ENCODE measurements at places on chromosomes 16 and 17.

GRCh38 chr16:68436581-68436980, 11.7 kb downstream of the SMPD3 start:
- peaks cover 16% of the 10 kb centered on the region for H3K4me1 ChIP-seq
- peaks cover 29% of the 10 kb centered on the region for H3K27me3 ChIP-seq
- no peak overlapping the region for H3K27ac ChIP-seq
- H3K4me3 ChIP-seq = no peak overlapping the region
- no peak for DNase-seq
- no peaks in the 10 kb centered on the region for H3K36me3 ChIP-seq

DNA sequence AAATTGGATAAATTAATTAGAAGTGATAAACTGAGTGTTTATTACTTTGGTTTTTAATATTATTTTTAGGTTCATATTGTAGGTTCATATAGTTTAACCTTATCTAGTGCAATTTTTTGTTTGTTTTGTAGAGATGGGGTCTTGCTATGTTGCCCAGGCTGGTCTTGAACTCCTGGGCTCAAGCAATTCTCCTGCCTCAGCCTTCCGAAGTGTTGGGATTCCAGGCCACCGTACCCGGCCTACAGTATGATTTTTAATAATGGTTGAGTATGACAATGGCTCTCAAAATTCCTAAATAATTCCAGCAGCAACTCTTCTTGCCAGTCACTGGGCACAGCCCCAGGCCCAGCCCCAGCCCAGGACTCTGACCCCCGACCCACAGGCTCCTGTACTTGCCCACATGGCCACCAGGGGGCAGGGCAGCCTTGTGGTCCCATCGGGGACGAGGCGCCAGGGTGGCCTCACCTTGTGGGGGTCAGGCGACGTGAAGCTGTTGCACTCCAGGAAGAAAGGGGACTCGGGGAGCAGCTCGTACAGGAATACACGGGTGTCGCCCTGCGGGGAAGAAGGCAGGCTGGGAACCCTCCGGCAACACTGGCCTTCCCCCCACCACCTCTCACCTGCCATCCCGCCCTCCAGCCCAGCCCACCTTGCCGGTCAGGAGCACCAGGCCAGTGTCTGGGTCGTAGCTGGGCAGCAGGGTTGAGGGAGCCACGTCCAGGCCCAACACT, 7.9 kb upstream of the PAM16 start:
- H3K27ac ChIP-seq = peak overlapping the region; percentile 82
- H3K4me1 ChIP-seq = no peaks in the 10 kb centered on the region
- no peaks in the 10 kb centered on the region for H3K27me3 ChIP-seq
- H3K4me3 ChIP-seq = no peak overlapping the region
- peaks cover 30% of the 10 kb centered on the region for H3K36me3 ChIP-seq

- no peak overlapping the region for H3K4me3 ChIP-seq
- H3K36me3 ChIP-seq = no peaks in the 10 kb centered on the region
- DNase-seq = no peak
- no peaks in the 10 kb centered on the region for H3K27me3 ChIP-seq
- H3K27ac ChIP-seq = no peak overlapping the region
These were observed 5.5 kb downstream of the C16orf96 start for GRCh38 chr16:4561596-4561995.

DNA sequence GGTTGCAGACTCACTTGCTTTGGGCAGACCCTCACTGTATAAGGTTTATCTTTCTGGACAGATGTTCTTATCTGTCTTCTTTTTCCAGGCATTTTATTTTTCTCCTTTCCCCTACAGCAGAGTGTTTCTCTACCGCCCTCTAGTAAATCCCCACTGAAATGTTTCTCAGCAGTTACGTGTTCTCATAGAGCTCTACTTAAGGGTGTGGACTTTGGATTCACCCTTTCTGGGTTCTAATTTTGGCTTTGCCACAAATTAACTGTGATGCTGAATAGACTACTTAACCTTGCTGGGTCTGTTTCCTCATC, 2.0 kb downstream of the ADAT1 start:
- no peaks in the 10 kb centered on the region for H3K27me3 ChIP-seq
- H3K4me1 ChIP-seq = peaks cover 57% of the 10 kb centered on the region
- H3K36me3 ChIP-seq = peaks cover 50% of the 10 kb centered on the region
- H3K27ac ChIP-seq = peak overlapping the region; percentile 99
- peak overlapping the region; percentile 91 for H3K4me3 ChIP-seq
- peak; percentile 14 for DNase-seq

- no peak overlapping the region for H3K27ac ChIP-seq
- H3K36me3 ChIP-seq = peaks cover 11% of the 10 kb centered on the region
- no peak overlapping the region for H3K4me3 ChIP-seq
- H3K27me3 ChIP-seq = no peaks in the 10 kb centered on the region
These were observed 22.8 kb downstream of the KSR1 start for GRCh38 chr17:27478901-27479538.

- H3K4me1 ChIP-seq = no peaks in the 10 kb centered on the region
- no peak overlapping the region for H3K4me3 ChIP-seq
- H3K27ac ChIP-seq = no peak overlapping the region
- H3K36me3 ChIP-seq = no peaks in the 10 kb centered on the region
- DNase-seq = no peak
These were observed 143.1 kb downstream of the GSG1L start for GRCh38 chr16:27920391-27920891.

Data from activated CD4-positive, alpha-beta T cell treated with anti-CD3 and anti-CD28 coated beads, Interleukin-2, amount 10 ng/mL, durations not matched to agents 7 days and 5 days (primary cell).